ENCODE measurements at places on chromosomes 6 and 20.

DNA sequence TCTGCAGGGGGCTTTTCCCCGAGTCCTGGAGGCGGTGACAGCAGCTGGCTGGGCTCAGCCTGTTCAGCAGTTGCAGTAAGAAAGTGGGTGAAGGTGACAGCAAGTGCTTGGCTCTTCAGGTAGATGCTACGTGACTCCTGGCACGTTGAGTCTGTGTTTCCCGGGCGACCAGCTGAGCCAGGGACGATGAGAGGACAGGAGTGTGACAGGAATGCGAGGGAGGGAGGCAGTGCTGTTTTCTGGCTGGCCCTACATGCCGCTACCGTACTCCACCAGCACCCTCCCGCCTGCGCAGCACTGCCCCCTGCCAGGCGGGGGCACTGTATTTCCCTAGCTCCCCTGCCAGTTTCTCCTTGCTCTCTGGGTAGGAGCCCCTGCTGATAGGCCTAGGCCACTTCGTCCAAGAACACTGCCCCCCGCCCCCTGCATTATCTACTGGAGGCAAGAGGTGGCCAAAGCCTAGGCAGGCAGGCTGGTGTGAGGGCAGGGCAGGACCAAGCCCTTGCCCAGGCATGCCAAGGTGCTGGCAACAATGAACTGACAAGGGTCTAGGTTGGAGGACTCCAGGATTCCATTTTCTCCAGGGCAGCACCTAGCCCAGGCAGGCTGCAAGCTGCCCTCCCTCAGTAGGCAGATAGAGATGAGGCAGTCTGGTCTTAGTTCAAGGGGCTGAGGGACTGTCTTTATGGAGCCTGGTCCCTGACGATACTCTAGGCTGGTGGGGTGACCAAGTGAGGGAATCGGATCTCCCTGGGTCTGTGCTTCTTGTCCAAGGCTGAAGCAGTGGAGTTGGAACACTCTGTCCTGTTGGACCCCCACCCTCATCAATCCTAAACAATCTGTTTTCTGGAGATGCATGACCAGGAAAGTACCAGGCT is 19.2 kb downstream of the MRPS18A start:
- no peak for DNase-seq
- no peaks in the 10 kb centered on the region for H3K27me3 ChIP-seq
- H3K36me3 ChIP-seq = peaks cover 3% of the 10 kb centered on the region
- H3K27ac ChIP-seq = peak overlapping the region; percentile 82

GRCh38 chr20:53073636-53074415 is 101.7 kb downstream of the TSHZ2 start:
- H3K36me3 ChIP-seq = peaks cover 7% of the 10 kb centered on the region
- DNase-seq = no peak
- H3K4me1 ChIP-seq = peaks cover 31% of the 10 kb centered on the region
- H3K27me3 ChIP-seq = peaks cover 7% of the 10 kb centered on the region
- H3K27ac ChIP-seq = peak overlapping the region; percentile 26

GRCh38 chr20:33480048-33480447 is 9.8 kb upstream of the CBFA2T2 start:
- H3K27ac ChIP-seq = no peak overlapping the region
- no peaks in the 10 kb centered on the region for H3K27me3 ChIP-seq
- H3K4me1 ChIP-seq = peaks cover 23% of the 10 kb centered on the region
- DNase-seq = no peak
- no peak overlapping the region for H3K4me3 ChIP-seq

GRCh38 chr6:96301781-96302180 is 219.8 kb upstream of the UFL1 start:
- no peaks in the 10 kb centered on the region for H3K27me3 ChIP-seq
- H3K36me3 ChIP-seq = no peaks in the 10 kb centered on the region
- H3K4me1 ChIP-seq = peaks cover 7% of the 10 kb centered on the region
